ENCODE measurements at places on chromosomes 3 and 15.

DNA sequence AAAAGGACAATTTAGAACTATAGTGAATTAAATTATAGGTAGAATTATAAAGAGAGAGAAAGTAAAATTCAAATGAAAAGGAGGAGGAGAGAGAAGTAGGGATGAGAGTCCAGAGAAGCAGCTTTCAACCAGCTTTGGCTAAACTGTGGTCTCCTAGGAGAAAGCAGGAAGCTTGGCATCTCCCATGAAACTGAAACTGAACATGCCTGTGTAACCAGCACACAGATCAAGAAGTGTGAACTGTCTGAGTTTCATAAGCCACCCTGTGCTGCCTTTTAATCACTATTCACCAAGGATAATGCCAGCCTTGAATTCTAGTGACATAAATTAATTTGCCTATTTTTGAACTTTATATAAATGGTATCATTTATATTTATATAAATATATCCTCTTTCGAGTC, 128.5 kb downstream of the MYRIP start:
- no peak for DNase-seq

DNA sequence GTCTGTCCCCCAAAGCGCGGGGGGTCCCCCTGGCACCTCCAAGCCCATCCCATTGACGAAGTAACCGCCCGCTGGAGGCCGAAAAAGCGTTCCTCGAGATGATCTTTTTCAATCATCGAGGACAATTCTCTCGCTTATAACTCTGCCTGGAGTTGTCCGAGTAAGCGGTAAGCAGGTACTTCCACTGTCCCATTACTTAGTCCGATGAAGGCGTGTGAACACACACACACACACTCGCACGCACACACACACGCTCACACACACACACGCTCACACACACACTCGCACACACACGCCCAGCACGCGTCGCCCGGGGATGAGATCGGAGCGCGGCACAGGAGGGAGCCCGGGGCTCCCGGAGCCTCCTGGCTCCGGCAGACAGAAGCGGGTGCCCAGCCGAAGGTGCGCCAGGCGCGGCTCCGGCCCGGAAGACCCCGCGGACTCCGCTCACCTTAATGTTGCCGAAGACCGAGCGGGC, 430 bp downstream of the SLCO2A1 start:
- no peak for DNase-seq

- no peak for DNase-seq
Observed at GRCh38 chr3:45008117-45008516, 18.0 kb upstream of the CLEC3B start.

- no peak for DNase-seq
Observed at GRCh38 chr3:21901484-21901883, 150.5 kb upstream of the ZNF385D start.

DNA sequence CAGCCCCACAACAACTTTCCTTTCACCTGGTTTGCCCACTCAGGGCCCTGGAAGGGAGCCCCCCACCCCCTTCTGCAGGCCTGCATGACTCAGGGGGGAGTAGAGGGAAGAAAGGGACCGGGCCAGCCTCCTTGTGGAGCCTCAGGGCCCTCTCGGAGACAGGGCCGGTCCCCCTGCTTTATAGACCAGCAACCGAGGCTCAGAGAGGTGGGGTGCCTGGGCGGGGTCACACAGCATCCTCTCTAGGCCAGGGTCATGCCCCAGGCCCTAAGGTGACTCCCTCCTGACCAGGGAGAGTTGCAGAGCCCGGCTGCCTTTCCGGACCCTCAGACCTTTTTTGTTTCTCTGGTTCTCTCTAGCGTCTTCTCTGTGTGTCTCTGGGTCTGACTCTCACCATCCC, 211.3 kb downstream of the TBC1D2B start:
- DNase-seq, result no peak
